ENCODE measurements at places on chromosomes 13 and 19. TPM values are rescaled to one million over a fixed set of nuclear protein-coding genes. Genes with fewer than 3 reads are reported as not detected.

DNA sequence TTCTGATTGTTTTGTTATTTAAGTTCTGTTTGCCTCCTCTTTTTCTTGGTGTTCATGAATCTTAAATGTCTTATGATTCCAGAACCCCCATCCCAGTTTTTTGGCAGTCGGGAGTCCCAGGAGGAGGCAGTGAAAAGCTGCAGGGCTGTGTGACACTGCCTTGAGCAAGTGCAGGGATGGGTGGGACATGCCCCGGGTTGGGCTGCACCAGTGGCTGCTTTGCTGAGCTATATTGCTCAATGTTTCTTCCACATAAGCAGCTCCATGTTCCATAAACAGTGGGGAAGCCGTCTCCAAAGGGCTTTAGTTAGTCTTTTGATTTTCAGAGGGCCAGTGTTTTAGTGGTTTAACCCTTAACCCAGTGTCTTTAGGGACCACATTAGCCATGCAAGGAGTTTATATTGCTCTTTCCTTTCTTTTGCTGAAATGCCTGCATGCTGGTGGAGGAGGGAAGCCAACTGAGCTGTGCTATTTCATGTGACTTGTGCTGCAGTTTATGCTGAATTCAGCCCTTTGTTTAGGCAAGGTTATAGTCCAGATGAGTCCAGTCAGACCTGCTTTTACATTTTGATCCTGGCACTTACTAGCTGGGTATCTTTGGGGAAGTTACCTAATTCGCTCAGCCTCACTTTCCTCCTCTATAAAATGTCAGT is 13.1 kb downstream of the ATP8A2 start:
- no peak for DNase-seq

The CEACAM3 gene
- not detected for total RNA-seq

The ZNF534 gene
- not detected for total RNA-seq

The SNRPD2 gene
- 474 TPM for total RNA-seq

The SPACA4 gene
- not detected for total RNA-seq

DNA sequence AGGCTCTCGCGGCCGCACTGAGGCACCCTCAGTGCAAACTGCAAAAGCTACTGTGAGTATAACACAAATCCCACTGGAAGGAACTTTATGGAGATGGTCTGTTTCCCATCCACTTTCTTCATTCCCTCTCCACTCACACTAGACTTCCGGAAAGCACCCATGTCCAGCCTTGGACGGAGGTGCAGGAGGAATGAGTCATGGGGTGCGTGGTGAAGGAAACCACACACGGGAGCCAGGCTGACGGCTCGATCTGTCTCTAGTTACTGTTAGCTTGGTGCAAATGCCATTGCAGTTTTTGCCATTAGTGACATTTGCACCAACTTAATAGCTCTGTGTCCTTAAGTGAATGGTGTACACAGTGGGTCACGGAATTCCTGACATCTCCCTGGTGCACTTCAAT is 14.6 kb downstream of the NLRP8 start:
- DNase-seq = peak; percentile 82

The LPAR6 gene
- total RNA-seq = 11.4 TPM

DNA sequence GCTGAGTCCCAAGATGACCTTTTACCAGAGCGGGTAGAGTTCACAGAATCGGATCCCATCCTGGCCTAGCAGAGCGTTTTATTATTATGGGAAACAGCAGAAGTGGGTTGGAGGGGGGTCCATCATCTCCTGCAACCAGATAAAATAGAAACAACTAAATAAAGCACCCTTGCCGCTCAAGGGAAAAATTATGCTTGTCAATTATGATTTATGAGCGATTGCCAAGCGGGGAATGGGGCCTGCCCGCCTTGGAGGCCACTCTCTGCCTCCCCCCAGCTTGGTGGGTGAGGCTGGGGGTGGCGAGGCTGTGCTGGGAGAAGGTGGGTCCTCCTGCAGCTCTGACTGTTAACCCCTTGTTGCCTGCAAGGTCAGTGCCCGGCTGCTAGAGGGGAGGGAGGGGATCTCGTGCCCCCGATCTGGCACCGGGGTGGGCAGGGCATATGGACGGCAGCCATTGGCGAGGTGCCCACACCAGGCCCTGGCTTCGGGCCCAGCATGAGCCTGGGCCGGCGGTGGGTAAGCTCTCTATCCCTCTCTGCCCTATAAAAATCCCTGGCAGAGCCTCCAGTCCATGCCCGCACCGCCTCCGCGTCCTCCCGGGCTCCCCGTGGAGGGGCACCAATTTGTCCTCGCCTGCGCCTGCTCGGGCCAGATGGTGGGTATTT is 129.1 kb downstream of the URI1 start:
- DNase-seq = no peak

- no peak for DNase-seq
Measured at GRCh38 chr19:7899751-7900378, 3.8 kb upstream of the MAP2K7 start.

DNA sequence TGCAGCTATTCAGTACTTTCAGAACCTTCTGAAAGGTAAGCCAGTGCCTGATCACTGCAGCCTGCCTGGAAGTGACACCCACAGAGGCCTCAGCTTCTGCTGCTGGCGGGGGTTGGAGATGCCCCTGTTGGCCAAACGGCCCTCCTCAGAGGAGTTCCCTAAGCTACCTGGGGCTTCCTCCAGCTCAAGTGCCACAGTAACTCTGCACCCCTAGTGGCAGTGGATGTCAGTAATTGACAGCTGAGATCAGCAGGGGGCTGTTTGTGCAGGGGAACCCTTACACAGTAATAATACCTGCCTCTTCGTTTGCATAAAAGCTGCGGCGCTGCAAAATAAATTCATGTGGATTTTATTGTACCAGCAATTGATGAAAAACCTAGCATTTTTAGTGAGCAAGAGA is 28.9 kb downstream of the TDRD12 start:
- DNase-seq = no peak

The URI1 gene
- 49.8 TPM for total RNA-seq

DNA sequence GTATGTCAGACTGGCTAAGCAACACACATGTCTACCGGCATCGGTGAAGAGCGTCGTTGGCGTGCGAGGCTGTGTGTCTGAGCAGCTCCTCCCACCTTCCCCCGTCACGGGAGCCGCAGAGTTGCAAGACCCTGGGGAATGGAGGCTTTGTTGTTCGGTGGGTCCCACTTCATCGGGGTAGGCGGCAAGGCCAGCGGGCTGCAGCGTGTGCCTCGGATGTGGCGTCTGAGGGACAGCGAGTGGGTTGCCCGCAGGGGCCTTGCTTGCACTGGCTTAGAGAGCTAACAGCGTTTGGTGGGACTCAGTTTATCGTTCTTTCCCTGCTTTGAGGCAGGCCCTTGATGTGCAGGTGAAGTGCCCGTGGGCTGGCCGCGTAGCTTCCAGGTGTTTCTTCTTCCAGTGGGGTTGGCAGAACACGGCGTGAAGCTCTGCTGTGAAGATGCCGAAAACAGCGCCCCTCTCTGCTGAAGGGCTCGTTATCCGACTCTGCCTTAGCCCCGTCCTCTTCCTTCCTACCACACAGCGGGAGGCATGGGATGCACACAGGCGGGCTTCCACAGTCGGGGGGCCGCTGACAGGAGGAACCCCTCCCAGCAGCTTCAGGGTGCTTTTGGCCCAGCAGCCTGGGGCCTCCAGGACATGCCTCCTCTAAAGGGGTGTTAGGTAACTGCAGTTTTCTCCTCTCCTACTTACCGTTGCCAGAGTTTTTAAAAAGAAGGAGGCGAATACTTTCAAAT is 85.2 kb downstream of the ATP11A start:
- DNase-seq = no peak

The TNFSF9 gene
- total RNA-seq = 0.29 TPM

DNA sequence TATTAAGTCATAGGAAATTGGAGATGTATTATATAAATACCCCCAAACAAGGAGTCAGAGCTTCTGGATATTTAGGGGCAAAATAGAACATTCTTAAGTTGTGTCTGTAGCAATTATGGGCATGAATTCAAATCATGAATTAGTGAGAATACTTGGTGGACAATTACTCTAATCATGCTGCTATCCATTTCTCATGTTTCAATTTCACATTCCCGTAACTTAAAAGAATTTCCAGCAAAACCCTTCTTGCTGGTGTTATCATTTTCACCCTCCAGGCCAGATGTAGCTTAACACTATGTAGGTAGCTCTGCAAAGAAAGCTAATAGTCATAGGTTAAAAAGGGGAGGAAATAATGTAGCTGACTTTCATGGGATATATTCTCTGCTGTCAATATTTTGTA is 136.1 kb downstream of the PCDH9 start:
- no peak for DNase-seq

DNA sequence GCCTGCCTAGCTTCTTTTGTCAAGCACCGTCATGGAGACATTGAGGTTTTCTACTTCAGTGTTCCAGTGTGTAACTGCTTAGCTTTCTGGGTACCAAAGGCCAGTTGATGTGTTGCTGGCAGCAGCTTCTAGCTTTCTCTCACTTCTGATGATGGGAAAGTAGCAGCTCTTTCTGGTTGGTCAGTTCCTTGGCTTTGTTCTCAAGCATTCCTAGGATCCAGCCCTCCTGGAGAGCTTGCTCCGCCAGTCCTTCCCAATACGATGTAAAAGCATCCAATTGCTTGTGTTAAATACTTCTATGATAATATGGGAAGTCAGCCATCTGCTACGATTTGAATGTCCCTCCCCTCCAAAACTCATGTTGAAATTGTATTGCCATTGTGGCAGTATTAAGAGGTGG is 182.8 kb downstream of the UGGT2 start:
- DNase-seq = no peak

DNA sequence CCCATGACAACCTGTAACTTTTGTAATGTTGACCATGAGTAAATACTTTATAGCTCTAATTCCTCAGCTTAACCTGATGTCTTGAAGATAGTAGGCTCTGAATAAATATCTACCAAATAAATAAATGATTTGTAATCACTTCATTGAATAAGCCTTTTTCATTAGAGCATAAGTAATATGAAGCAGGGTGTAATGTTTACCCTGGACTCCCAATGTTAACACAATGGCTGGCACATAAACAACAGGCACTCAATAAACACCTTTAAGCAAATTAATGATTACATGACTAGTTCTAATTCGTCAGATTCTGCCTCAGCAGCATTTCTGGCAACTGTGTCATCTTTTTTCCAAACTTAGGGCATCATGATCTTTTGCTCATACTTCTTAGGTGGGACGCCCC is 396.3 kb downstream of the LIG4 start:
- DNase-seq = no peak

The SLC7A9 gene
- total RNA-seq = not detected

DNA sequence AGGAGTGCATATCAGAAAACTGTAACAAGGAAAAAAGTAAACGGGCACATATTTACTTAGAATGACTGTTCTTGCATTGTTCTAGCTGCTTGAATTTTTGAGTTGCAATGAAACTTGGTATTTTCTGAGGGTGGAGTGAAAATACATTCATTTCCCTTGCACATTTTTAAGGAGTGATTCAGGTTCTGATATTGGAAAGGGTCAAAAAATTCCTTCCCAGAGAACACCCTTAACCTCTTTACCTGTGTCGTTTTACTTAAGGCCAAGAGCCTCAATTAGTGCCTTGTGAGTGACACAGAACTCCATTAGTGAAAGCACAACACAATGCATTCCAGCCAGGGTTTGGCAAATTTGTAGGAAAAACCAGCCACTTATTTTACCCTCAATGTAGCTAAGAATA is 2.3 kb downstream of the ITGBL1 start:
- no peak for DNase-seq

The REXO1 gene
- 3.3 TPM for total RNA-seq

GRCh38 chr19:3671680-3672574 is 28.3 kb downstream of the PIP5K1C start:
- DNase-seq = no peak

The SYNGR4 gene
- not detected for total RNA-seq

The LILRB5 gene
- not detected for total RNA-seq

- DNase-seq = no peak
Measured at GRCh38 chr13:27005556-27005955, 166.1 kb downstream of the USP12 start.

The PLEKHF1 gene
- 12.9 TPM for total RNA-seq

DNA sequence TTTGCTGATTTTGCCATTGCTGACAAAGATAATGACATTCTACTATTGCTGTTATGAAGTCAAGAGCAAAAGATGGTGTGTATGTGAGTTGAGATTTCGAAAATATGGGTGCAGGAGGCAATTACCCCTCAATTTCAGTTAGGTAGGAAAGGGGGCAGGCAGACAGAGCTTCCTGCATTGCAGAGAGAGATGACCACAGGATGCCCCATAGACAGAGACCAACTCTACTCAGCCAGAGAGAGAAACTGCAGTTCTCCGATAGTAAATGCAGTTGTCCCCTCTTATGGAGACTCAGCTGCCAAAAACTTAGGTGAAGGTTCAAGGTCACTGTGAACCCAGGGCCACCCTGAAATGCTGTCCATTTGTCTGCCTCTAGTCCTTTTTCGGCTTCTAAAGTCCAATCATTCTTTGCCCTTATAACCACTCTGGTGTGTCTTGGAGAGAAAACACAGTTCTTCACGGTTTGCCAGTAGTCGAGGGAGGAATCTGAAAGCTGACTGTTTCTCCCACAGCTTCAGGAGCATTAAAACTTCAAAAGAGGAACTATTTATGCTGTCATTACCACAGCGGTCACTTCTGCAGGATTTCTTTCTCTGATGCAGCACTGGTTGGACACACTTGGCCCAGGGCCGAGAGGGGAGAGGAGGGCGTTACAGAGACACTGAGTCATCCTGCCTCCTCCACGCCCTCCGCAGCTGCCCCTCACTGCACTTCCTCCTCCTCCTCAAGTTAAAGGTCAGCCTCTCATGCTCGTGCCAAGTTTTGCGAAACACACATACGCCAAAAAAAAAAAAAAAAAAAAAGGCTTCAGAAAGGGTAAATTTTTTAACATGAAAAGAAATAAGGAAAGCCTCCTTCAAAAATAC is 264.3 kb downstream of the FOXO1 start:
- peak; percentile 98 for DNase-seq

The MEIOSIN gene
- not detected for total RNA-seq

GRCh38 chr13:32791545-32792172 is 205.4 kb downstream of the PDS5B start:
- DNase-seq = no peak

- DNase-seq = peak; percentile 97
Measured at GRCh38 chr13:24148414-24149235, 11.9 kb upstream of the SPATA13 start.

- no peak for DNase-seq
Measured at GRCh38 chr13:73090823-73091187, 32.0 kb downstream of the KLF5 start.

GRCh38 chr19:41307090-41307875 is 2.7 kb upstream of the CCDC97 start:
- no peak for DNase-seq

- peak; percentile 71 for DNase-seq
Measured at GRCh38 chr13:44172281-44172810, 201.3 kb upstream of the SERP2 start.

GRCh38 chr19:39623946-39624345 is 21.6 kb downstream of the LGALS13 start:
- no peak for DNase-seq

The THSD1 gene
- 2.8 TPM for total RNA-seq

The WDR88 gene
- not detected for total RNA-seq

The KCNJ14 gene
- 0.48 TPM for total RNA-seq

- DNase-seq = no peak
Measured at GRCh38 chr13:106468207-106468606, 67.3 kb downstream of the EFNB2 start.

- DNase-seq = no peak
Measured at GRCh38 chr13:83879431-83880171, 2.7 kb downstream of the SLITRK1 start.

- DNase-seq = no peak
Measured at GRCh38 chr13:42420304-42420703, 148.4 kb downstream of the AKAP11 start.
